Peyer's patch (tissue), 4 donors: ENCODE measurements at places on chromosomes 13 and 19.

DNA sequence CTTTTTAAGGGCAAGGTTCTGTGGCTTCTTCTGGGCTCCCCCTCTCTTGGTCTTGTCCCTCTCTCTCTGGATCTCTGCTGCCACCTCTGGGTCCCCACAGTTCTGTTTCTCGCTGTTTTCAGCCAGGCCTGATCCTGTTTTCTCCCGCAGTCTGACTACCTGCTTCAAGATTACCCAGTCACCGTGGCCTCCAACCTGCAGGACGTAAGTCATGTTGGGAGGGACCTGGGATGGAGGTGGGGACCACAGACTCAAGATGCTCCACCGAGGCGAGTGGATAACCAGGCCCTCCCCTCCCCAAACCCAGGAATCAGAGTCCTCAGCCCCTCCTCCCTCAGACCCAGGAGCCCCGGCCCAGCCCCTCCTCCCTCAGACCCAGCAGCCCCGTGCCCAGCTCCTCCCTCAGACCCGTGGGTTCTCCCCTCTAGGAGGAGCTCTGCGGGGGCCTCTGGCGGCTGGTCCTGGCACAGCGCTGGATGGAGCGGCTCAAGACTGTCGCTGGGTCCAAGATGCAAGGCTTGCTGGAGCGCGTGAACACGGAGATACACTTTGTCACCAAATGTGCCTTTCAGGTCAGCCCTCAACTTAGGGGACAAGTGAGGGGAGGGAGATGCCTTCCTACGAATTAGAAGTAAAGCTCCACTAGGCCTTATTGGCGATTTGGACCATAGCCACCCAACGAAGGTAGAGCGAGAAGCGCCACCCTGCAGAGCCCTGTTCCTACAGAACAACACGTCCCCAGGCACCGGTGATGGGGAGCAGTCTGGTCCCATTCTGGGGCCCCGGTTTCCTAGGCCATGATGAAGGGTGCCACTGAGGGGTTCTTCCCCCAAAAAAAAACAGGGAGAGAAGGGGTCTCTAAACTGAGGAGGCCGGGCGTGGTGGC is 2.2 kb downstream of the FLT3LG start:
- DNase-seq, result no peak

DNA sequence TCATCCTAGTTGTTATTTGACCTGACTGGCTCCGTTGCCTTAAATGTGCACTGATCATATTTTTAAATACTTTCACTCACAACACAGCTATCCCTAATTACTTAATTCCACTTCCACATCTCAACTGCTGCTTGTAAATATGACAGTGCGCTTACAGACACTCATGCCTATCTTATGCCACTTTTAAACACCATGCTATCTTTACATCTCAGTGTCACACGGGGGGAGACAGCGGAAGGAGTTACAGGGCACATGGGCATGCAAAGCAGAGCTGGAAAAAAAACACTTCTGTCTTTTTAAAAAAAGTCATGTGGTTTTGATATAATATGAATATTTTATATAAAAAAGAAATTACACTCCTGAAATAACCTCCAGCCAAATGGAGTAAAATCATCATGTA is 44.1 kb downstream of the SMAD9 start:
- no peak for DNase-seq

- no peak for DNase-seq
These were observed 284.3 kb downstream of the FOXO1 start for GRCh38 chr13:40381935-40382764.

DNA sequence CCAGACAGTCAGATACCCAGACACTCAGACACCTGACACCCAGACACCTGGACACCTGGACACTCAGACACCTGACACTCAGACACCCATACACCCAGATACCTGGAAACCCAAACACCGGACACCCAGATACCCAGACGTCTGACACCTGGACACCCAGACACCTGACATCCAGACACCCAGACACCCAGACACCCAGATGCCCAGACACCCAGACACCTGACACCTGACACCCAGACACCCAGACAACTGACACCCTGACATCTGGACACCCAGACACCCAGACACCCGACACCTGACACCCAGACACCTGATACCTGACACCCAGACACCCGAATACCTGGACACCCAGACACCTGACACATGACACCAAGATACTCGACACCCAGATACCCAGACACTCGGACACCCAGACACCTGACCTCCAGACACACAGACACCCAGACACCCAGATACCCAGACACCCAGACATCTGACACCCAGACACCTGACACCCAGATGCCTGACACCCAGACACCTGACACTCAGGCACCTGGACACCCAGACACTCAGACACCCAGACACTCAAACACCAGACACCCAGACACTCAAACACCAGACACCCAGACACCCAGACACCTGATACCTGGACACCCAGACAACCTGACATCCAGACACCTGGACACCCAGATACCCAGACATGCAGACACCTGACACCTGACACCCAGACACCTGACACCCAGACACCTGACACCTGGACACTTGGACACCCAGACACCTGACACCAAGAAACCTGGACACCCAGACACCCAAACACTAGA is 19.1 kb downstream of the C19orf12 start:
- no peak for DNase-seq

GRCh38 chr13:39540929-39541605 is 61.9 kb downstream of the LHFPL6 start:
- DNase-seq, result no peak
